Effector memory CD4-positive, alpha-beta T cell (primary cell): ENCODE measurements at places on chromosomes 2 and 18.

- no peak overlapping the region for H3K4me3 ChIP-seq
- no peak overlapping the region for H3K27ac ChIP-seq
- no peak for DNase-seq
Measured at GRCh38 chr2:84214455-84214854, 244.6 kb downstream of the SUCLG1 start.

DNA sequence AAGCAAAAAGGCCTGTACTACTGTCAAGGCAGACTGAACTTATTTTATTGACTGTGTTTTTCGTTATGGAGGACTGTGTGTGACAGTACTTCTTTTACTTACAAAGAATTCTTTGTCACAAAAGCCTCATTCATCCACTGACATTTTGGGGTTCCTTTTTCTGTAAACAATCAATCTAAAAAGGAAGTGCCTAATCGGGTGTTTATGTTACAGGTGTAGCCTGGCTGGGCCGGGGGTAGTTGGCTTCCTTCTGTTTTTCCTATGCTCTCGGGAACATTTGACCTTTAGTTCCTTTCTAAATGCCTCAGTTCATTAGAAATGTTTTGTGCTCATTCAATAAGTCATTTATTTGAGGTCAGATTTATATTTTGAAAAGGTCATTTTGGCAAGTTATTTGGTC lies 8.3 kb downstream of the ZCCHC2 start:
- no peak overlapping the region for H3K4me3 ChIP-seq
- H3K36me3 ChIP-seq = no peaks in the 10 kb centered on the region
- no peak for DNase-seq

- no peaks in the 10 kb centered on the region for H3K36me3 ChIP-seq
- no peaks in the 10 kb centered on the region for H3K27me3 ChIP-seq
- DNase-seq = no peak
- H3K4me1 ChIP-seq = no peaks in the 10 kb centered on the region
- H3K27ac ChIP-seq = no peak overlapping the region
Measured at GRCh38 chr18:57649556-57650500, 28.2 kb upstream of the NARS1 start.

GRCh38 chr2:96760986-96761832 lies 507 bp downstream of the CNNM4 start:
- H3K27me3 ChIP-seq = no peaks in the 10 kb centered on the region
- no peak for DNase-seq
- H3K4me3 ChIP-seq = peak overlapping the region; percentile 90

GRCh38 chr18:24917767-24918166 lies 434.2 kb downstream of the ZNF521 start:
- no peak overlapping the region for H3K27ac ChIP-seq
- H3K4me1 ChIP-seq = no peaks in the 10 kb centered on the region
- no peaks in the 10 kb centered on the region for H3K27me3 ChIP-seq
- no peak overlapping the region for H3K4me3 ChIP-seq
- no peak for DNase-seq

GRCh38 chr2:212548455-212548819 lies 9.8 kb upstream of the ERBB4 start:
- no peak for DNase-seq
- no peaks in the 10 kb centered on the region for H3K27me3 ChIP-seq
- H3K4me3 ChIP-seq = no peak overlapping the region

DNA sequence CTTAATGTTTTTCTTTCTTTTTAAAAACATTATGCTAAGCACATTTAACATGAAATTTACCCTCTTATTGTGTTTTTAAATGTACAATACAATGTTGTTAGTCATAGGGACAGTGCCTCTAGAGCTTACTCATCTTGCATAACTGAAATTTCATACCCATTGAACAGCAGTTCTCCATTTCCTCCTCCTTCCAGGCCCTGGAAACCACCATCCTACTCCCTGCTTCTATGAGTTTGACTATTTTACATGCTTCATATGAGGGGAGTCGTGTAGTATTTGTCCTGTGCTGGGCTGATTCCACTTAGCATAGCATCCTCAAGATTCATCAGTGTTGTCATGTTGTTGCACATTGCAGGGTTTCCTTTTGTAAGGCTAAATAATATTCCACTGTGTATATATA lies 92.6 kb downstream of the SPATS2L start:
- H3K4me3 ChIP-seq = no peak overlapping the region
- H3K36me3 ChIP-seq = no peaks in the 10 kb centered on the region
- no peak for DNase-seq
- no peaks in the 10 kb centered on the region for H3K27me3 ChIP-seq
- H3K4me1 ChIP-seq = no peaks in the 10 kb centered on the region
